Activated naive CD4-positive, alpha-beta T cell (primary cell): ENCODE measurements at places on chromosomes 12 and 14.

DNA sequence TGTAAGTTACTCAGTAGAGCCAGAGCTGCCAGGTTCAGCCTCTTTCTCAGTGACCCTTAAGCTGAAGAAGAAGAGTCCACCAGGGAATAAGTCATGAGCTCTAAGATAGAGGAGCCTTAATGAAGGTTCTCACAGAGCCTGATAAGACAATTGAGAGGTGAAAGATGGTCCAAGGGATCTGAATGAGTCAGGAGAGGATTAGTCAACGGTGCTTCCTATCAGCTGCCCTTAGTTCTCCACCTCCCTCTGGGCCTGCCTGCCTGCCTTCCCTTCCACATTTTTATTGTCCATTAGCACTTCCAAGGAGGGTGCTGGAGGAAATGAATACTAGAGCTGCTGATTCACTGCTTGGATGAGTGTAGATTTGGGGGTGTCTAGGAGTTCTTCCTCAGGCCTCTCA is 161.7 kb upstream of the RMST start:
- no peak for DNase-seq

GRCh38 chr14:20602583-20602982 is 11.4 kb upstream of the RNASE12 start:
- no peak for DNase-seq

DNA sequence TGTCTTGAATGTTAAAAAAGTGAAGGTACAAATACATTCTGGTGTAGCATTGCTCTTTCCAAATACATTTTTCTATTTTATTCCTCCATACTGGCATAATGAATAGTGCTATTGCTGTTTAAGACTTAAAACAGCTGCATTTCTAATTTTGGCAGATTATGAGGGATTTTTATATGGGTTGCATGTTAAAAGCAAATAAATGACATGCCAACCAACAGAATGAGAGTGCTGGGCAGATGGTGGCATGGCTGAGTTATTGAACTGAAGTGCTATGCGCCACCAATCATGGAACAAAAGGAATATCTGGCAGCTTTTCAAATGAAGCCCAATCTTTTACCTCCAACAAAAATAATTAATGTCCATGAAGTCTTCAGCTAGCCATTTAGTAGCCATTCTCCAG is 215.0 kb downstream of the PRKD1 start:
- no peak for DNase-seq

- no peak for DNase-seq
Measured at GRCh38 chr14:93759719-93760307, 28.5 kb downstream of the PRIMA1 start.

DNA sequence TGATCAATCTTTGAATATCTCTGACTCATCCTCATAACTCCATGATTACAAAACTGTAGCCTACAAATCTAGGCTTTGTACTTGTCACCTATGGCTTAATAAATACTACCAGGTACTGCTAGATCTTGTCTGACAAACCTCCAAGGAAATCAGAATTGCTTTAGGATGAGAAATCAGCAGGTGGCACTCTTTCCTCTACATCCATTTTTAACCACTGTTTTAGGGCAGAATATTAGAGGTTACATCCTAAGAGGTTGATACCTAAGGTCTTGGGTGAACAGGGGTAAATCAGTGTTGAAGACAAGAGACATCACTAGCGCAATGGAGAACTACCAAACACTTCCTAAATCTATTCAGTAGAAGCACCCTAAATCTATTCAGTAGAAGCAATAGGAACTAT is 63.1 kb upstream of the SOX5 start:
- no peak for DNase-seq
